ENCODE measurements at places on chromosomes 13 and 19.
A peak's percentile ranks its signal among the peaks of the same experiment; 100 is the strongest.

GRCh38 chr13:24124789-24125476 lies 35.6 kb upstream of the SPATA13 start:
- DNase-seq, result no peak

GRCh38 chr19:1579222-1579621 lies 11.1 kb upstream of the MEX3D start:
- DNase-seq, result no peak

GRCh38 chr19:18612051-18612771 lies 459 bp upstream of the TMEM59L start:
- DNase-seq, result peak; percentile 41

DNA sequence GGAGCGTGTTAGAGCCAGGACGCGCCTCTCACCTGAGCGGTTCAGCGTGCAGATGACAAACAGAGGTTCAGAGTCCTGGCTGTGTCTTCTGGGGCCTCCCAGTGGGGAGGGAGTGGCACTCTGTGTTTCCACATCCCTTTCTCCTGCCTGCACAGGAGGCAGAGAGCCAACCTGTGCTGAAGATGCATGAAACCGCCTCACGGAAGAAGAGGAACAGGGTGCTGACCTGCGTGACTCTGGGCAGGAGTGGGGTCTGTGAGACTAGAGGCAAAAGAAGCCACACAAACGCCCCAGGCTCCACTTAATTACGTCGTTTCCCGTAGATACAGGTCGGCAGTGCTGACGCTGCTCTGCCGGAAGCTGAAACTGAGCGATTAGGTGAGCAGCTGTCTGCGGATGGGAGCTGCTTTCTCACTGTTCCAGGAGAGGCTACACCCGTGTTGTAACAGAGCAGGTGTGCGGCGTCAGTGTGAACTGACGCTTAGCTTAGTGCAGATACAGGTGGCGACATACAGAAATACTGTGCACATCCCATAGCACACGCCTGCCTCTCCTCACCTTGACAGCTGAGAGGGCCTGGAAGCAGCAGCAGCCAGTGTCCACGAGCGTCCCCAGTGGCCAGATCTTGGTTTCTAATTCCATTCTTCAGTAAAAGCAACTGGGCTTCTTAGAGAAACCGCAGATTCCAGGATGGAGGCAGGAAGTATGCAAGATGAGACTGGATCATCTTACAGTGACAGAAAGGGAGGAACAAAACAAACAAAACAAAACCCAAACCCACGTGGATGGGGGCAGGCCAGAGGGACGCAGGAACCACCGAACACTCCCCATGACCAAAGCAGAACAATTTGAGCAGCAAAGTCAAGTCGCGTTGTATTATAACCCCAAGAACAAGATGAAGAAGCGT lies 37.7 kb upstream of the MCF2L start:
- peak; percentile 92 for DNase-seq

- no peak for DNase-seq
Measured at GRCh38 chr19:15170345-15170744, 30.4 kb downstream of the NOTCH3 start.

DNA sequence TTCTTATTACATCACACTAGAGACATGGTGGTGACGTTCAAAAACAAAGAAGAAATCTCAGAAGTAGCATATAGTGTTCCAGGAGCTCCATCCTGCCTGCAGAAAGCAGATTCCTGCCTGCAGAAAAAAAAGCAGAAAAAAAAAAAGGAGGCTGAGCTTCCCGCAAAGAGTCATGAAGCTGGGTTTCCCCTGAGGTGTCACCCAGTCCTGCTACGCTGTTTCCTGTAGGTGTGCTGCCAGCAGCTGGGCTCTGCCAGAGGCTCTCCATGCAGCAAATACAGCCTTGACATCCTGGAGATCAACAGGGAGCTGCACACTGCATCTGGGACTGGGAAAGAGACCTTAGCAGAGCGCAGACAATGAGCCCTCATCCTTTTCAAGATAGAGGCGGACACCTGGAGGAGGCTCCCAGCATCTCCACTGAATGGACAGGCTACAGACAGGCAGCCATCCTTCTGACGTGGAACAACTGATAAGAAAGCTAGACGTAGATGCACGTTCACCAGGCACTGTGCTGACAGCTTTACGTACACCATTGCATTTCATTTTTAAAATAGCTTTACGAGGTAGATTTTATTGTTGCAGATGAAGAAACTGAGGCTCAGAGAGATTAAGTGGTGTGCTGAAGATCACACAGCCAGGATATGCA lies 350.9 kb downstream of the FOXO1 start:
- DNase-seq, result peak; percentile 40

- DNase-seq, result no peak
Measured at GRCh38 chr13:44433863-44434765, 60.5 kb downstream of the SERP2 start.

GRCh38 chr13:65882810-65883209 lies 1347.3 kb downstream of the PCDH9 start:
- no peak for DNase-seq

- peak; percentile 29 for DNase-seq
Measured at GRCh38 chr19:48400018-48400742, 6.7 kb downstream of the GRIN2D start.

GRCh38 chr13:66886264-66886663 lies 343.9 kb downstream of the PCDH9 start:
- DNase-seq, result peak; percentile 37

DNA sequence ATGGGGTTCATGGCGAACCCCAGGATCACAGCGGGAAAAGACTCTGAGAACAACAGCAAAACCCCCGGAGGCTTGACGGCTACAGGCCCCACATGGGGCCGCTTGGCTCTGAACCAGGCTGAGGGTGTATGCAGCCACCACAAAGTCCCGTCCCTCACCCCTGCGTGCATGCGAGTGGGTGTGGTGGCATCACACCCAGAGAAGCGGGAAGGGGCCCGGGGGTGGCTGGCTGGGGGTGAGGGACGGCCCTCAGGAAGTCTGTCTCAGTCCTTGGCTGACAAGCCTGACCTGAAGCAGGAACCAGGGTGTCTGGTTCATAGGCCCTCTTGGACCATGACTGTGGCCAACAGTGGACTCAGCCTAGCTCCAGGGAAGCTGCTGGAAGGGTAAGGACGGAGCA lies 34.2 kb downstream of the CEBPG start:
- no peak for DNase-seq

DNA sequence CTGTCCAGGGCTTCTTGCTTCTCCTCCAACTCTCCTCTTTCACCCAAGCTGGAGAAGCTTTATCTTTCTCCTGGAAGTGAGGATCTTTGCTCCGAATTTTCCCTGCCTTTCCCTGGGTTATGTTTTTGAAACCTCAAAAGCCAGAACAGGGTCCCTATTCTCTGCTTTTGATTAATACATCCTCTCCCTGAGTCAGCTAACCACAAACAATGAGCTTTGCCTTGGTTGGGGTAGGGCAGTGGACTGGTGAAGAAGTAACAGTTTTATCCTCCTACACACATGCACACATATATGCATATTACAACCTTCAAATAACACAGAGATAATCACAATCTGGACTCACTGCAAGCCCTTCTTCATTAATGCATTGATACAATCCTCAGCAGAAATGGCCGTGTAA lies 44.6 kb downstream of the DLEU7 start:
- DNase-seq, result no peak

- no peak for DNase-seq
Measured at GRCh38 chr19:1343041-1343440, 40.7 kb upstream of the NDUFS7 start.
